ENCODE measurements at places on chromosomes 7 and 10.

DNA sequence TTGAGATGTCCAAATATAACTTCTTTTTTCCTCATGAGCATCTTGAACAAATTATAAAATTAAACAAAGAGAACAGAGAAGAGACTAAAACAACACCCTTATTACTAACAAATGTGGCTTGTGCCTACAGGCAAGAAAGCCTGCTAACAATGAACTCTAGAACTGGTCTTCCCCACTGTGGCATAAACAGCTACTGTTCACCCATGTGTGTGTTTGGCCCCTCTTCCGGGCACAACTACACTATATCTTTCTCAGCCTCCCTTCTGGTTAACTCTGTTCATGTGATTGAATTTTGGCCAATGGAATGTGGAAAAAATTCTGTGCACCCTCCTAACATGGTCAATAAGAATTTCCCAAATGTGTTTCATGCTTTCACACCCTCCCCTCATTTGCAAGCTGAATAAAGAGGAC lies 117.0 kb downstream of the KBTBD2 start:
- DNase-seq = no peak

- no peak for DNase-seq
These were observed 82.7 kb upstream of the MACROH2A2 start for GRCh38 chr10:69969977-69970376.

DNA sequence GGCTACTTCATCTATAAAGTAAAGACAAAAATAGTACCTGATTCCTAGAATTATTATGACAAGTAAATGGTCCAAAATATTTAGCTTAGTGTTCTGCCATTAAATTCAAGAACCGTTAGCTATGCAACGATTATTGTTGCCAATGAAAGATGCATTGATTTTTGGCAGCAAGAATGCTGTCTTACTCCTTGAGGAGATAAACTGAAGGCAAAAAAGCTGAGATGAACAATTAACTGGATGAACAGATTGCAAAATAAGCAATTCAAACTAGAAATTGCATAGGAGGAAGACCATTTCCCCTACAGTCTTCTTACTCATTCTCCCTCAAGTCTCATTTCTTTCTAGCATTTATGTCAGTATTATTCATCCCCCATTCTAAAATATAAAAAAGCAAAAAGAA lies 484.5 kb downstream of the PLXDC2 start:
- no peak for DNase-seq

GRCh38 chr7:157176771-157177170 lies 38.0 kb downstream of the UBE3C start:
- DNase-seq = no peak

- DNase-seq = no peak
These were observed 82.8 kb downstream of the VOPP1 start for GRCh38 chr7:55489552-55489951.

GRCh38 chr7:76394957-76395356 lies 14.5 kb downstream of the SSC4D start:
- DNase-seq = no peak

DNA sequence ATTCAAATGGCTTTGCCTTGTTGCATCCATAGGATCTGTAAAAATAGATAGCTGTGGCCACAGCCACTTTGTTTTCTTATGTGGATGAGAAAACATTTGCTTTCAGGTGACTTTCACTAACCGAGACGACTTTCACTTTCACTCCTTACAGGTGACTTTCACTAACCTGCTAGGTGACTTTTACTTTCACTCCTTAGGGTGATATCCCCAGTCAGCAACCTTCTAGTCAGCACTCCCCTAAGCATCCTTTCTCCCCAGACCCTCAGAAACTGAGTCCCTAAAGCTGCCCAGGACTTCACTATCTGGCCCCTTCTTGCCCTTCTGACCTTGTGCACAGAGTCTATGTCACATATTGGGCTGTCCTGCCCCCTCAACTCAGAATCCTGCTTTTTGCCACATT lies 177.5 kb downstream of the RELN start:
- no peak for DNase-seq

DNA sequence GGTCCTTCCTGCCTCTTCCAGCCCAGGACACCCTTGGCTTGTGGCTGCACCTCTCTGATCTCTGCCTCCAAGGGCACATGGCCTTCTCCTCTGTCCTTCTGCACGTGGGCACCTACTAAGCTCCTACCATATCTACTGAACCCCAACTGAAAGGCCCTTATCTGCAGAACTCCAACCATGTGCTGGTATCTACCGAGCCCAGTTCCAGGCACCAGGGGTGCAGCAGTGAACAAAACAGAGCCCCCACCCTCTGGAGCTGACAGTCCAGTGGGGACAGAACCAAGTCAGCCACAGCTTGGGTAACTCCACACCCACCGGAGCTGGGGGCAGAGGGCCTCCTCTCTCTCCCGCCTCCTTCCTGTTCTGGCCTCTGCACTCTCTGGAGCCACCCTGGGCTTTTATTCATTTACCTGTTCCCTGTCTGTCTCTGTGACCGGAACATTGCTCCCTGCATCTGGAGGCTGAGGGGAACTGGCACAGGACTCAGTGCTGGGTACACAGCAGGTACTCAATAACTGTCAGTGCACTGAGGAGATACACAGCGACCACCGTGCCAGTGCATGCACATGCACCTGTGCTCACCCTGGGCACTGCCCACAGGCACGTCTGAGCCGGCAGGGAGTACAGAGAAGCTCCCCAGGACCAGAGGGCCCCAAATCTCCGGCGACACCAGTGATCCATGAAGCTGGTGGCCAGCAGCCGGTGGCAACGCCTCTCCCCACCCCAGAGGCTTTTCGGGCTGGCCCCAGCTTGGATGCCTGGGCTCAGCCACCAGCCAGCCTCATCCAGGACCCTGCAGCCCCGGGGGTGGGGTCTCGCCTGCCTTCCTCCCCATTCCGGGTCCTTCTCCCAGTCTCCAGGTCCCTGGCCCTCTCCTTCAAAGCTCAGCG lies 2.0 kb downstream of the MICALL2 start:
- DNase-seq = no peak

DNA sequence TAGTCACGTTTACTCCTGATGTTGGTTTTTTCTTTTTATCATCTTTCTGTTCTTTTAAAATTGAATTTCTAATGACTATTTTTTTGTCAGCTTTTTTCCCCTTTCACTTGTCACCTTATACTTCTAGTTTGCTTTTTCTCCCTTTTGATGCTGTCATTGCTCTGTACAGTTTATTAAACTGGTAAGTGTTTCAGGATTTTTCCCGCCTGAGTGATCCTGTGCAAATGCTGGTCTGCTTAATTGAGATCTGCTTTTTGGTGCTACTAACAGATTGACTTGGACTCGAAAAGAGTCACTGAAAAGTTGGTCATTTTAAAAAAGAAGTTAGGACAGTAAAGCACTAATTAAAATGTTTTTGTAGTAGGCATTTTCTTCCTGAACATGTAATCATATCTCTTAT lies 95.2 kb downstream of the PHTF2 start:
- no peak for DNase-seq

Data from HCT116 (cell line).